ENCODE measurements at places on chromosomes 1 and 21.
A peak's percentile ranks its signal among the peaks of the same experiment; 100 is the strongest.

DNA sequence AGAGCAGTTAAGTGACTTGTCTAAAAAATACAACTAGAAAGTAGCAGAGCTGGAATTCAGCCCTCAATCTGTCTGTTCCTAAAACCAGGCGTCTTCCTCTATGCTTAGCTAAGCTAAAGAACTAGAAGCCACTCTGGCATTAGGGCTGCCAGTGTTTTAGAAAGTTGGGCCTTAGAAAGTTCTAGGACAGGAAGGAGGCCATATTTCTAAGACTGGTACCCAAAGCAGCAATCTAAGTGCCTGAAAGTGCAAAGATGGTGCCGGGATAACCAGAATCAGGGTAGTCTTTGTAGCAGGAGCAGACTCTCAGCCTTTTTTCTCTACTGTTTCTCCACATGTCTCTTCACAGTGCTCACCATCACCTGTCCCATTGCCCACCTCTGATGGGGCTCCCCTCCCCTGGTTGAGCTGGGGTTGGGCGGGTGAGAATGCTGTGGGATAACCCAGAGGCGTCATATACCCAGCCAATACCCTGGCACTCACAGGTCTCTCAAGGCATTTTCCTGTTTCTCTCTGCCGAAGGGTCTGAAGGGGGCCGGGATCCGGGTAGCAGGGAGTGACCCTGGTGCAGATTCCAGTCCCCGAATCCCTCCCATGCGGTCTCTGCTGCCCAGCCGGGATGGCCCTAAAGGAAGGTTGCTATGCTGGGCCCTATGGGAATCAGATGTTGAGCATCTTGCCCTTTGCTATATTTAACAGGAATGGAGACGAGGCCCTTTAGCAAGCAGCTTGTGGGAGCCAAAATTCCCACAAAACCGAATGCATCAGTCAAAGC lies 1.1 kb upstream of the RCSD1 start:
- DNase-seq: no peak

DNA sequence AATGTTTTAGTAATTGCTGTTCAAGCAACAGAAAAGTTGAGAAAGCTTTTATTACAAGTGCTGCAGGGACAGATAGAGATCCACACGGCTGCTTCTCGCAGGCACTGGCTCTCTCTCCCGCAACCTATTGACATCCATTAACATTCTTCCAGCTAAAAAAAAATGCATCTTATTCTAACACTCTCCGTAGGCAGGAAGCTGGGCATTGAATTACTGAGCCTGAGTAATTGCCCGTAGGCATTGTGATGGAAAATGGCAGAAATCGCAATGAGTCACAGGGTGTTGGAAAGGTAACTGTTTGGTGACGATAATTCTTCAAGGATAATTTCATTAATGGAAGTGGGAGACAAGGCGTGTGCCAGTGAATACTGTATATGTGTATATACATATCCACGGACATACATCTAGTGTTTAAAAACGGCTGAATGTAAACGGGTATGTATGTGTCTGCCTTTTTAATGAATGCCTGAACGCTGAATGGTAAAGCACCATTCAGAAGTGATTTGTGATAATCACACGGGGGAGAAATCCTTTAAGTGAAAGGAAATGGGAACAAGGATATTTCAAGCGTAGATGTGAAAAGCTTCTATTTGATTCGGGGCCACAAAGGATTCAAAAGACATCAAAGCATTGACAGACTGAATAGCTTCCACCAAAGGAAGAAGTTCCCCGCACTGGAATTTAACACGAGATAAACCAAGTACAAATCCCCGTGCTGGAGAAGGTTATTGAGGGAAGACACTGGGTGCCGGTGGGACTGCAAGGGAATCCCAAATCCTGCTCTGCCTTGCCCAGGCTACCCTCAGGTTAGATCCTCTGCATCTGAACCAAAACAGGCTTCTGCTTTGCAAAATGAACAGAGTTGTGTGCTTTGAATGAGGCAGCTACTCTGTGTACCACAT lies 567.2 kb downstream of the NPHP4 start:
- DNase-seq: no peak

GRCh38 chr1:160400223-160400645 lies at the start of gene VANGL2:
VANGL2 (plus strand) TSS chr1:160400564; CDS start chr1:160415838, 15,274 bp downstream.
- peak; percentile 83 for DNase-seq

- no peak for DNase-seq
Measured at GRCh38 chr1:109298666-109299557, 7.9 kb downstream of the MYBPHL start.

DNA sequence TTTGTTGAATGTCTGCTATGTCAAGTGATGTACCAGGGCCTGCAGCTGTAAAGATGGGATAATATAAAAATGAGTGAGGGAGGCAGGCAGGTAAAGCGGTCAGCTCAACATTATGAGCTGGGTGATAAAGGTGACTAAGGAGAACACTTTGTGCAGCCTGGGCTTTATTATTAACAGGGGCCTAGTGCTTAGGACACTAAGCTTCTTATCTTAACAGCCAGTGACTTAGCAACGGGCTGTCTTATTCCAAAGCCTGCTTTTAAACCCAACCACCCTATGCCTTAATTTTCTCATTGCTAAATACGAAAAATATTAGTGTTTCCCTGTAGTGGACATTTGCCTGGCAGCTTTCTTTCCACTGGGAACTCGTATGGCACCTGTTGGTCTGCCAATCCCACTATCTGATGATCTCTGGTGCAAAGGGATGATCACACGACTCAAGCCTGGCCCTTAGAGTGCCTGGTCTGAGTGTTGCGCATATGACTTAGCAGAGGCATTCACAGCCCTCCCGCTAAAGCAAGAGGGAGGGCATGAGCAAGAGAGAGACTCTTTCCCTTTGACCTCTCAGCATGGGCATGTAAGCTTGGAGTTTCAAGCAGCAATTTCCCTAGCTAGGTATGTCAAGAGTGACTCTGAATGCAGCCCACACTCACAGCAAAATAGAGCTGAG lies 98.6 kb upstream of the PAPPA2 start:
- no peak for DNase-seq

- no peak for DNase-seq
Measured at GRCh38 chr1:31831397-31832378, 15.9 kb upstream of the SPOCD1 start.

GRCh38 chr1:221886743-221887414 lies 145.0 kb upstream of the DUSP10 start:
- no peak for DNase-seq

DNA sequence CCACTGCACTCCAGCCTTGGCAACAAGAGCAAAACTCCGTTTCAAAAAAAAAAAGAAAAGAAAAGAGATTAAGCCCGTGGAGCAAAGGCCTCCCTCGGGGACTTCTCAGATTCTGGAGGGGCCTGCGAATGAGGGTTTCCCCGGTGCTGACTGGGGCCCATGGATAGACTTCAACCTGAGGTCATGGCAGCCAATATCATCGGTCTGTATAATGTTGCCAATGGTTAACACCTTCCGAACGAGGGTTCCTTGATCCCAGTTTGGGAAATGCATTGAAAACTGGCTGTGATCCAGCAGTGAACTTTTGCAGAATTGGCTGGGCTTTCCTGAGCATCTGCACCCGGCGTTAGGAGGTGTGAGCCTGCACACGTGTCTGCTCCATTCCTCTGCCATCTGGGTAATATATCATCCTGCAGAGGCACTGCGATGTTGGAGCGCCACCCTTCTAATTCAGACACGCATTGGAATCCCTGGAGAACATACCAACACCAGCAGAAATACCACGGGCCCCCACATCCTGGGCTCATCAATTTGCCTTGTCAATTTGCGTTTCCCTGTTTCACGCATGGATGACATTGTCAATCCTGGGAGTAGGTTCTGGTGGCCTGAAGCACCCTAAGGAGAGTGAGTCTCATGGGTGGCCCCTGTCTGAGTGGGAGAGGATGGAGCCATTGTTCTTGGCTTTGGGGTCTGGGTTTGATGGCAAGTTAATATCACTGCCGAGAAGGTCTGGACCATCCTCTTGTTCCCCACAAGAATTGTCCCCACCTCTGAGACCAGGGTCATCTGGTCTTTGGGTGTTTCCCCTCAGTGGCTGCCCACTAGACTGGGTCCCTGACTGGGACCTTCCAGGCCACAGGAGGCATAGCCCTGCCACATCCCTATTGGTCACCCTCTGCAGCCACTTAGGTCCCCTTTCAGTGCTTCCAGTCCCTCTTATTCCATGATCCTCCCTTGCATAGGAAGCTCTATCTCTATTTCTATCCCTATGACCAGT lies 441.0 kb downstream of the PTPRU start:
- no peak for DNase-seq

- no peak for DNase-seq
Measured at GRCh38 chr21:26061437-26061836, 109.1 kb downstream of the APP start.

DNA sequence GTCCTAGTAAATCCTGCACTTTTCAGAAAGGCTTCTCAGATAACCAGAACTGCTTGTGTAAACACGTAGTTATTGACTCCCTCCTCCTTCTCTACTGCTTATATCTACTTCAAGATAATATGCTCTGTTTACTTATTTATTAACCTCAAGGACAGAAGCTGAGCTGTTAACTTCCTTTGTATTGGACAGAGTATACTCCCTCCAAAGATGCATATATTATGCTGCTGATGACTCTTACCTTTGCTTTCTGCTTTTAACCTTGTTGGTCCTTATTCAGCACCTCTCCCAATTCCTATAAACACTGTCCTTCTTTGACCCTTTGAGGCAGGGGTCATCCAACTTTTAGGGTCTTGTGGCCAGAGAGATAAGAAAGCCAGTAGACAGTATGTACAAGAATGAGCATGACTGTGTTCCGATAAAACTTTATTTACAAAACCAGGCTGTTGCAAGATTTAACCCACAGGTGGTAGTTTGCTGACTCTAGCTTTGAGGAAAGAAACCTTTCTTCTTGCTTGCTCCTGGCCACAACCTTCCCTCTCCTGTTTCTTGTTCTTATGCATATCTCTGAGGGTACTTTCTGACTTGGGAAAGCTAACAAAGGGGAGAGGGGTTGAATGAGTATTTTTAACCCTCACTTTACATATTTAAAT lies 4.9 kb downstream of the TPM3 start:
- no peak for DNase-seq

DNA sequence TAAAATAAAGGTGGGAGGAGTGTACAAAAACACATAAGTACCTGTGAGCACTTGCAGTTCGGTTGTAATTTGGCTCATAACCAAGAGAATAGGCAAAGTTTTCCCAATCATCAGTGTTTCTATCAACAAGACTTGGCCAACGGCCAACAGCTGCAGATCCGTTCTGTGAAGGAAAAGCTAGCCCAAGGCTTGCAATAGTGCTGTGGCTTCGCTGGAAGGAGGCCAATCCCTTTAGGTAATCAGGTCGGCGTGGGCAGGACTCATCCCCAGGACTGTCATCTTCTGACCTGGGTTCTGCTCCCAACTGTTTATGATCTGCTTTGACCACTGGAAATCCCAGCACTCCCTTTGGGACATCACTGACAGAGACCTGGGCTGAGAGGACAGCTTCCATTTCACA lies 107.8 kb downstream of the LYST start:
- no peak for DNase-seq

DNA sequence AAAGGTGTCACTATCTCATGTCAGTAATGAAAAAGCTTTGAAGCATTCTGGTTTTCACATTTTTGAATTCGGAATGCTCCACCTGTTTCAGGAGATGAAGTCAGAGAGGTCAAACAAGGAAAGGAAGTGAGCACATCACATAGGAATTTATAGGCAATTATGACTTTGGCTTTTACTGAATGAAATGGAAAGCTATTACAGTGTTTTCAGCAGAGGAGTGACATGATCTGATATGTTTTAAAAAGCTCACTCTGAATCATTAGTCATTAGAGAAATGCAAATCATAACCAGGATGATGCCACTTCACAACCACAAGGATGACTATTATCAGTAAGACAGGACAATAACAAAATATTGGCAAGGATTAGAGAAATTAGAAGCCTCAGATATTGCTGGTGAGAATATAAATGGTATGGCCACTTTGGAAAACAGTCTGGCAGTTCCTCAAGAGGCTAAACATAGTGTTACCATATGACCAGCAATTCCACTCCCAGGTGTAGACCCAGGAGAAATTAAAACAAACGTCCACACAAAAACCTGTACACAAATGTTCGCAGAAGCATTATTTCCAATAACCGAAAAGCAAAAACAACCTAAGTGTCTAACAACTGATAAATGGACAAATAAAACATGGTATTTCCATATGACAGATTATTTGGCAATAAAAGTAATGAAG lies 7.5 kb downstream of the TAF1A start:
- DNase-seq: no peak

GRCh38 chr1:6435129-6435528 lies 10.6 kb downstream of the ESPN start:
- DNase-seq: no peak

DNA sequence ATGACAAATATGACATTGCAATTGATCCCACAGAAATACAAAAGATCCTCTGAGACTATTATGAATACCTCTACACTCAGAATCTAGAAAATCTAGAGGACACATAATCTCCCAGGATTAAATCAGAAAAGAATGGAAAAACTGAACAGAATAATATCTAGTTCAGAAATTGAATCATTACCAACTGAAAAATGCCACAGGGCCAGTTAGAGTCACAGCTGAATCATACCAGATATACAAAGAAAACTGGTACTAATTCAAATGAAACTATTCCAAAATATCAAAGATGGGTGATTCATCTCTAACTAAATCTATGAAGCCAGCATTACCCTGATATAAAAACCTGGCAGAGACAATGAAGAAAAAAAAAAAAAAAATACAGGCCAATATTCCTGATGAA lies 149.3 kb downstream of the BRINP3 start:
- DNase-seq: no peak

DNA sequence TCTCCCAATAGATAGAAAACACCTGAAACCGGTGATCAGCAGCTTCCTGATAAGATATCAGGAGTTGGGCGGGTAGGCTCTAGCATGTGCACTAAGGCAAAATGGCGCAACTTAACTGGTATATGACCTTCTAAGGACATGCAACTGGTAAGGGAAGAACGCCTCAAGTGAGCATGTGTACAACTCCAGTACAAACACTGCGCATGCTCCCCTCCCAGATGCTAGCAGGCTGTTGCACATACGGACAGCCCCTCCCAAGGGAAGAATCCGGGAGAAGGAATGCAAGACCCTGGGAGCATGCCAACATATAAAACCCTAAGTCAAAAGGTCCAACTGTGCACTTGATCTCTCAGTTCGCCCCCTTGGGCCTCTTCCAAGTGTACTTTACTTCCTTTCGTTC lies 110.8 kb downstream of the TSEN15 start:
- no peak for DNase-seq

- DNase-seq: peak; percentile 23
Measured at GRCh38 chr1:235074523-235075047, 54.1 kb downstream of the TOMM20 start.

- no peak for DNase-seq
Measured at GRCh38 chr1:117122330-117123025, 929 bp upstream of the TRIM45 start.

GRCh38 chr1:8708259-8708658 lies 109.2 kb downstream of the RERE start:
- no peak for DNase-seq
